Stimulated activated CD4-positive, alpha-beta T cell treated with anti-CD3 and anti-CD28 coated beads, TNF-alpha, amount 100 ng/mL, for 1 hour (primary cell): ENCODE measurements at places on chromosomes 2 and 18.
A peak's percentile ranks its signal among the peaks of the same experiment; 100 is the strongest.

DNA sequence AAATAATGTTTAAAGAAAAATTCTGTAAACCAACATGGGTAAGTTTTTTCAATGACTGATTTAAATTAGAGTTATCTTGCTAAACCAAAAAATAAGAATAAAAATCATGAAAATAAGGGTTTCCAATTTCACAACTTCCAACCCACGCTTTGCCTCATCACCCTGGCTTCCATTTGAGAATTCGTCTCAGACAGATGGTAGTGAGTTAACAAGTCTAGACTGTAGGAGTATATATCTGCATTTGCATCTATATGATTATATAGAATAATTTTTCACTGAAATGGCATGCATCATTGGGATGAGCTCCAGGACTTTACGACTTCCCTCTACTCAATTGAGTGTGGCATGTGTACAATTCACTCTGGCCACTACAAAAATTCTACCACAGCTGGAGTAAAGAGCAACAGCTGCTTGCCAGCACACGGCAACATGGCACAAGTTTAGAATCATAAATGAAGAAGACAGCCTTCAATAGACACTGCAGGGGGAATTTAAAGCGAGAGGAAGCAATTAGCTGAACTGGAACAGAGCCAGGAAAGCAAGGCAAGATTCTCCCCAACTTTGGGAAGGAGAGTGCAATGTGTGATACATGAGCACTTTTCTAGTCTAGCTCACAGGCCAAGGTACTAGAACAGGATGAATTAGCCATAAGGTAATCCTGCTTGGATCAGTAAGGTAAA lies 1673.5 kb upstream of the CELF4 start:
- DNase-seq, result no peak

GRCh38 chr18:27213123-27213717 lies 28.1 kb upstream of the CHST9 start:
- no peak for DNase-seq

DNA sequence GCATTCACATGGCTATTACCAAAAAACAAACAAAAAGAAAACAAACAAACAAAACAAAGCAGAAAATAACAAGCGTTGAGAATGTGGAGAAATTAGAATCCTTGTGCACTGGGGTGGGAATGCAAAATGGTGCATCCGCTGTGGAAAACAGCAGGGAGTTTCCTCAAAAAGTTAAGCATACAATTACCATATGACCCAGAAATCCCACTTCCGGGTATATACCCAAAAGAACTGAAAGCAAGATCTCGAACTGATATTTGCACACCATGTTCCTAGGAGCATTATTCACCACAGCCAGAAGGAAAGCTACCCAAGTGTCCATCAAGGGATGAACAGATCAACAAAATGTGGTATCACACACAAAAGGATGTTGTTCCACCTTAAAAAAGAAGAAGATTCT lies 17.9 kb upstream of the TEX51 start:
- DNase-seq, result no peak

DNA sequence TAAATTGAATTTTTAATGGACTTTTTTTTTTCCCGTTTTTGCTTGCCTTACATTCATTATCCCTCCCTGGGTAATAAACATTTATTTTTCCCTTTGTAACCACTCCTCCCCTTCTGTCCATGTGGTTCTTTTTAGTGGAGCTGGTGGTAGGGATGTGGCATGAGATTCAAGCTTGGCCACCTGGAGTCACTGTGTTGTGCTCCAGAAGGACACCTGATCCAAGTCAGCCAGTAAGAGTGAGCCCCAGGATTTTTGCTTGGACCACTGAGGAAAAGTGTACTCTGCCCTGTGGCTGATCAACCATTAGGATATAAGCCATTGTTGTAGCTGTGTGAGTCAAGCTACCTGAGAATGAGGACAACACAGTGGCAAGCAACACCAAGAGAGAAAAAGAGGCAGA lies 11.1 kb upstream of the ACTR3 start:
- DNase-seq, result no peak

GRCh38 chr2:239820836-239821693 lies 204.1 kb downstream of the NDUFA10 start:
- DNase-seq, result no peak

GRCh38 chr18:1011349-1011748 lies 106.7 kb downstream of the ADCYAP1 start:
- no peak for DNase-seq

GRCh38 chr18:26335571-26336487 lies 109.6 kb downstream of the TAF4B start:
- no peak for DNase-seq

DNA sequence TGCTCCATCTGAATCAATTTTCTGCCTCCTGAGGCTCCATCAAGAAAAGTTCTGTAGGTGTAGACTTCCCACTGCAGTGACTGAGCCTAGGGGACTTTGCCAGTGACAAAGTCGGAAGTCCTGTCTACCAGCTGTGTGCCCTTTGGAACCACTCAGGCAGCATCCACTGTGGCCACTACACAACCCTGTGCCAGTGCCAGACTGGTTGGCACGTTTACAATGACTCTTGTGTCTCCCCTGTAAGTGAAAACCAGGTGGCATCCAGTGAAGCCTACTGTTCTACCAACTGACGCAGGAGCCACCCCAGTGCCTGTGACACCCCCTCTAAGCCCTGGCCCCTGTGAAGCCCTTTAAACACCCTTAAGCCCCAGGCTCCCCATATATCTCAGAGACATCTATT lies 132.1 kb upstream of the SERPINE2 start:
- DNase-seq, result no peak

- no peak for DNase-seq
These were observed 60.6 kb downstream of the NFATC1 start for GRCh38 chr18:79456105-79456980.

GRCh38 chr2:218387369-218388194 lies 5.5 kb downstream of the SLC11A1 start:
- DNase-seq, result no peak

DNA sequence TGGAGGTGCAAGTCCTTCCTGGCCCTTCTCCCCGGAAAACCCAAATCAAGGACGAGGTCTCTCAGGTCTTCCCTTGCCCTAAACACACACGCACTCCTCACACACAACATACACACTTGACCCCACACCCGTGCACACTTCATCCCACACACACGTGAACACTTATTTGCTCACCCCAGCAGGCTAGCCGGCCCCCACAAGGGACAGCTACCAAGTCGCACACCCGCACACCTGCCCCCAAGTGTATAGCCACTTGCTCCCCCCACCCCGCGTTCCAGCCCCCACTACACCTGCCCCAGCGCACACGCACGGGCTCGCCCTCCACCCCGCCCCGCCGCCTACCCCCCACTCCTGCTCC lies 359 bp downstream of the TGFBRAP1 start:
- no peak for DNase-seq

- DNase-seq, result peak; percentile 41
These were observed 24.6 kb upstream of the ATOH8 start for GRCh38 chr2:85728883-85729824.

DNA sequence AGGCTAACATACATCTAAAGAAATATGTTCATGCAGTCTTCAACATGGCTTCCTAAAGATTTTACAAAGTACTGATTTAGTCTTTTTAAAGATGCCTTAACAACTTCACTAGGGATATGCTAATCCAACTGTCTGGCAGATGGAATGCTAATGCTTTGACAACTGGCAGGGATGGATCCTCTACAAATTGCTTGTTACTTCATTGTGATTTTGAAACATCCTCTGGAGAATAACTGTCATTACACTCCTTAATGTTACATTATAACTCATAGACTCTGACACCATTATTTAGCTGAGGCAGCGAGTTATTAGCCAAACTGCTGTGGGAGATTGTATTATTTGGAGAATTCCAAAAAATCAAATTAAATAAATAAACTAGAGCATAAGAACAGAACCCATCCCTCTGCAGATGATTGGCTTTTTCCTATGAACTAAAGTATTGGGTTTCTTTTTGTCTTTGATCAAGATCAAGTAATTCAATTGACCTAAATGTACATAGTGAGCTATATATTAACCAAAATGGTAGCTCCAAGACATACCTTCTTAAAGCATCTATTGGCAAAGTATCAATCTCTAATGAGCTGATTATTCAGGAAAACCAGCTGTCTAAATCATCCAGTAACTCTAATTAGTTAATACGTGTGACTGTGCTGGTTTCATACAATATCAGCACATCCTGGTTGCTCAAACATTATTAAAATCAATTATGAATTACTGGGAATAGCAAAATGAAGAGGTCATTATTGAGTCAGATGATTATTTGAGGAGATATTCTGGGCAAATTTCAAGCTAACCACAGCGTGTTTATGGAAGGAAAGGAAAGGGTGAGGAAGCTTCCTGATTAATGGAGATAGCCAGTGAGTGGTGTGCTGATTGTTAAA lies 321.3 kb upstream of the TFPI start:
- DNase-seq, result no peak

GRCh38 chr2:72220170-72220569 lies 72.5 kb upstream of the CYP26B1 start:
- DNase-seq, result no peak
